Neuronal stem cell (in vitro differentiated cells): ENCODE measurements at places on chromosomes 11 and 22.

DNA sequence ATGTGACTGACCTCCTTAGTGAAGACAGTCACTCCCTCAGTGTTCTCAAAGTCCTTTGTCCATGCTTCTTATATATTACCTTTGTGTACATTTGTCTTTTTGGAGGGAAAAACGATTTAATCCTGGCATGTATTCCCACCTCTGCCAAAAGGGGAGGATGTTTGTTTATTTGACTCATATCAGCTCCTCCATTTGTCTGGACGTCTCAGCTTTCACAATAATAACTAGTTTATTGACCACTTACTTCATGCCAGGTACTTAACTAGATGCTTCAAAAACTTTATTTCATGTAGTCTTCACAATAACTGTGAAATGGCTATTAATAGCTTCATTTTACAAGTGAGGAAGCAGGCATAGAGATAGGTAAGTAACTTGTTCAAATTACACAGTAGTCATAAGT, 5.3 kb downstream of the TBCEL start:
- DNase-seq = no peak

GRCh38 chr11:19713196-19714021, 772 bp downstream of the NAV2 start:
- DNase-seq = no peak

GRCh38 chr11:17563231-17563646, 16.2 kb downstream of the OTOG start:
- no peak for DNase-seq

DNA sequence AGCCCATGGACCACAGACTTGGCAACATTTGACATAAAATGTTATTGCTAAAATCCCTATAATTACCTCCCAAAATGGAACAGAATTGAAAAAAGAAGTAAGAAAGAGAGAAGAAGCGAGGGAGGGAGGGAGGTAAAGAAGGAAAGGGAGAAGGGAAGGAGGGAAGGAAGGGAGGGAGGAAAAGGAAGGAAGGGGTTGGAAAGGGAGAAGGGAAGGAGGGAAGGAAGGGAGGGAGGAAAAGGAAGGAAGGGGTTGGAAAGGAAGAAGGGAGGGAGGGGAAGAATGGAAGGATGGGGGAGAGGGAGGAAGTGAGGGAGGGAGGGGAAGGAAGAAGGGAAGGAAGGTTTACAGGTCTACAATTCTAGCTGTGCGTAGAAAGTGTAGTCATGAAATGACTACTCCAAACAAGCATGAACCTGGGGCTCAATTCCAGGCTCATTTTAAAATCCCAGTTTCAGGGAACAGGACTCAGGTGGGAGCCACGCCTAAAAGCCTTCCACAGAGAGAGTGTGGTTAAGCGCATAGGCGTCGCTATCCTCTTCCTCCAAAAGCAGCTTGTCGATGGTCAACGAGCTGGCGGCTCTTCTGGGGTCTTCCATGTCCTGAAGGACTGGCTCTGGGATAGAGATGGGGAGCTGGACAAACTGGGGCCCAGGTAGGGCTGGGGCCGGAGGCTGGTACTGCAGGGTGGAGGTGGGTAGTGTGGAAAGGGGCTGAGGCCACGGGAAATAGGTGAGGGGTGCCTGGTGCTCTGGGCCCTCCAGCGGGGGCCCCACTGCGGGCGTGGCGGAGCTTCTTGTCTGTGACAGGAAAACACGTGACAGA, 25.1 kb downstream of the POU2AF1 start:
- no peak for DNase-seq

- DNase-seq = no peak
Observed at GRCh38 chr11:28017816-28018215, 90.1 kb downstream of the KIF18A start.

DNA sequence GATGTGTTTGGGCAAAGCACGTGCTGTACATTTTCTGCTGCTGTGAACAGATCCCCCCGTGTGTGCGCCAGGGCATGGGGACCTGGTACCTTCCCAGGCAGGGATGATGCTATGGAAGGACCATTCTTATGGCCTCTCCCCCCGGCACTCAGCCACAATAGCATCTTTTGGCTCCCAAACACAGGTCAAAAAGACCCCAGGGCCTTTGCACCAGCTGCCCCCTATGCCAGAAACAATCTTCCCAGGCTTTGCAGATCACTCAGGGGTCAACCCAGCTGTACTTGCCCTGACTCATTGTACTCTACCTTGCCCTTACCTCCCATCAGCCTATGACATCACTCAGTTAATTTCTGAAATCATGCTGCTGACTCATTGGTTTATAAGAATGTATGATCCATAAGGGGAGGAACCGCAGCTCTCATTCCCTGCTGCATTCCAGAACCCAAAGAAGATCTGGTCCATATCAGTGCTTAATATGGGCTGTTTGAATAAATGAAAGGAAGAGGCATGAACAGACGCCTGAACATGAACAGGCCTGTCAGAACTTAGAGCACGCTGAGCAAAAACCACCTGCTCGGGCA, 100.7 kb downstream of the CELSR1 start:
- DNase-seq = no peak

DNA sequence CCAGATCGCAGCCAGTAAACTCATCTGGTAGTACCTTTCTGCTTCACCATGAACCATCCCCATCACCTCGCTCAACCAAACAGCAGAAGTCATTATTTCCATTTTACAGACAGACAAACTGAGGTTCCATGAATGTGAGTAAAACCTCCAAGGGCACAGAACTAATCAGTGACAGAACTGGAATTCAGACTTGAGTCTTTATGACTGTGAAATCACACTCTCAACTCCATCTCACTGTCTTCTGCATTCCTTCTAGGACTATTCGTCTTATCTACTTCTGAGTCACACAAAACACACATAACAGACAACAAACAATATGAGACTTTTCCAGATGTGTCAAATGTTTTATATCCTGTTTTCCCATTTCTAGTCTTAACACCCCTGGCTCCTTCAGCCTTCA, 9.3 kb upstream of the NUP50 start:
- no peak for DNase-seq

DNA sequence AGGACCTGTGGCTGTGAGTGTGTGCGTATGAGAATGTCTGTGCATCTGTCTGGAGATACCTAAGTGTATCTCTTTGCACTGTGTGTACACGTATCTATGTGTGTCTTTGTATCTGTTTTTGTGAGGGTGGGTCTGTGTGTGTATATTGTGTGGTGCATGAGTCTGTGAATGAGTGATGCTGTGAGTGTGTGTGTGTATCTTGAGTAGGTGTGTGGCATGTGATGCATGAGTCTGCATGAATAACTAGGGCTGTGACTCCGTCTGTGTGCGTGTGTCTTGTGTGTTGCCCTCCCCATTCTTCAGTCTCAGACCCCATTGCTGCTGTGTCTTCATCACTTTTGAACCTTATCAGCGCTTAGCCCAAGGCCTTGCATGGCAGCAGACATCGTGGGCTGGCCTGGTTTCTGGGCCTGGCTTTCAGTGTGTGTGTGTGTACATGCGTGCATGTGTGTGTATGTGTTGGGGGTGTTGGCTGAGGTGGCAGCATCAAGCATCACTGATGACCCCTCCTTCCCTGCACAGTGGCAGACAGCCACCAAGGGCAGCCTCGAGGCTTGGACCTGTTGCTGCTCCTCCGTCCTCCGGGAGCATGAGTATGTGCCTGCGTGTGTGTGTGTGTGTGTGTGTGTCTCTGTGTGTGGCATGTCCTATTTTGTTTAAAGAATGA, 1.4 kb downstream of the SGSM1 start:
- no peak for DNase-seq

GRCh38 chr11:122717264-122717867, 61.8 kb downstream of the UBASH3B start:
- DNase-seq = no peak

DNA sequence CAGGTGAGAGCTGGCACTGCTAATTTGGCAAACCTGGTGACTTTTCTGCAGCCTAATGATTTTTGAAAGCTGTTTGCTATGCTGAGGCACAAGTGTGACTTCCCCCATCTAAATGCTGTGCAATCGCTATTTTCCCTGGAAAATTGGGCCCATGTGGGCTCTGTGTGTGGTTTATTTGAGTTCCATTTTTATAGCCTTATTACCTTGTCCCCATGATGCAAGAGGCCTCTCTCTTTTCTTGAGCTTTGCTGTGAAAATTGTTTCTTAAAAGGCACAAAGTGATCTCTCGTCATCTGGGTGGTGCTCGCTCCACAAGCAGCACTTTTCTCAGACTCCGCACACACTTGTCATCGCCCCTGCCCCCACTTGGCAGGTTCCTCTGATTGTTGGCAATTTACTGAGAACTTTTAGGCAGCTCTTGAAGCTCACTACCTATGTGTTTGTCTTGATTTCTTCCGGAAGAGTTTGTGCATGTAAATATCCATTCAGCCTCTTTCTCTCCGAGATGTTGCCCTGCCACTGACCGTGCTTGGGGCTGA, 24.9 kb downstream of the BMAL1 start:
- DNase-seq = no peak

DNA sequence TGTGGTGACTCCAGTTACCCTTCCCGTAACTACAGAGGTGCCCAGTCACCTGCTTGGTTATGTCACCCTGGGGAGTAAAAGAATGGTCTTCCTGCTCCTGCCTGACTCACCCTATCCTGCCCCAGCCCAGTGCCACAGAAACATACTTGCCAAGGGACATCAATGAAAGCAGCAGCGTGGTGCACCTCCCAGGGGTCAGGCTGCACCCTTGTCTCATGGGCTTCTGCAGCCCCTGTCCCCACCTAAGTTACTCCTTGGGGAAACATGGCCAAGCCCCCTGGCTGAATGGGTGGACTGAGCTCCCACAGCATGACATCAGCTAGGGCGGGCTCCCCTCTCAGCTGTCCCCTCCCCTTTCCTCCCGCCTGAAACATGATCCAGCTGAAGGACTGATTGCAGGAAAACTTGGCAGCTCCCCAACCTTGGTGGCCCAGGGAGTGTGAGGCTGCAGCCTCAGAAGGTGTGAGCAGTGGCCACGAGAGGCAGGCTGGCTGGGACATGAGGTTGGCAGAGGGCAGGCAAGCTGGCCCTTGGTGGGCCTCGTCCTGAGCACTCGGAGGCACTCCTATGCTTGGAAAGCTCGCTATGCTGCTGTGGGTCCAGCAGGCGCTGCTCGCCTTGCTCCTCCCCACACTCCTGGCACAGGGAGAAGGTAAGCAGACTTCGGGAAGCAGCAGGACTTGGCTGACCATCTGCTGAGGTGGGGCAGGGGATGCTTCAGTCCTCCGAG, at the start of gene HTR3A:
Gene HTR3A, plus strand, starts transcription at position 368 of the 730 bp plus-strand sequence. Its CDS starts 218 bp downstream, at position 586.
- peak; percentile 49 for DNase-seq

- peak; percentile 41 for DNase-seq
Observed at GRCh38 chr11:126194121-126194543, 17.3 kb downstream of the RPUSD4 start.

DNA sequence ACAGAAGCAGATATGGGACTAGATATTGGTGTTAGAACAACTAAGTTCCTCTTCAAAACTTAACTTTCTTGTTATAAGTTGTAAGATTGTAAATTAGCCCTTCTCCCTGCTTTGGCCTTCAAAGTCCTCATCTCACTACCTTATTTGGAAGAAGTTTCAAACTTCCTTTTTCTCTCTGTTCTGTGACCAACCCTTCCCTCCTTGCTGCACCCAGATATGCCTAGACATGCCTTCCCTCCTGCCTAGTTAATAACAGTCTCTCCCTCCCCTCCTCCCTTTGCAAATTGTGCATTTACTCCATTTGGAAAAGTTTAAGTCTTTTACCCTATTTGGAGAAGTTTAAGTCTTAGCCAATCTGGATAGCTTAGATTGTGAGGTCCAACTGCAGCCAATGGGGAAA, 4.9 kb downstream of the OR52K2 start:
- DNase-seq = no peak

- no peak for DNase-seq
Observed at GRCh38 chr22:28175730-28176492, 256.9 kb upstream of the PITPNB start.

GRCh38 chr11:132539590-132540368, 992.5 kb downstream of the OPCML start:
- no peak for DNase-seq

GRCh38 chr11:92511522-92512203, 287.0 kb downstream of the FAT3 start:
- DNase-seq = no peak

DNA sequence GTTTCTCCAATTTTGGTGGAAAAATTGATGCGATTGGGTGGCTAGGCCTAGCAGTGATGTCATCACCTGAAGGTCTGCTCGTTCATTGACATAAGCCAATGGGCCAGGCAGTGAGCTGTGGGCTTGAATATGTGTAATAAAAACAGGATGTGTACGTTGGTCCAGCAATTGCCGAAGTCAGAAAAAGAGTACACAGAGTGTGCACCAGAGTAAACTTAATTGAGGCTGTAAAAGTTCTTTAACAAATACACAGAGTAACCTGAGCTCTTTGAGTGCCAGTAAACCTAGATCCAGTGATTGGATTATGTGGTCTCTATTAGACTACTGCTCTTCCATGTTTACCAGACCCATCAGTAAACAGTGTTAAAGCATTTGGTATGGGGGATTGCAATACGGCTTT, 13.0 kb upstream of the GLYATL1 start:
- DNase-seq = no peak

DNA sequence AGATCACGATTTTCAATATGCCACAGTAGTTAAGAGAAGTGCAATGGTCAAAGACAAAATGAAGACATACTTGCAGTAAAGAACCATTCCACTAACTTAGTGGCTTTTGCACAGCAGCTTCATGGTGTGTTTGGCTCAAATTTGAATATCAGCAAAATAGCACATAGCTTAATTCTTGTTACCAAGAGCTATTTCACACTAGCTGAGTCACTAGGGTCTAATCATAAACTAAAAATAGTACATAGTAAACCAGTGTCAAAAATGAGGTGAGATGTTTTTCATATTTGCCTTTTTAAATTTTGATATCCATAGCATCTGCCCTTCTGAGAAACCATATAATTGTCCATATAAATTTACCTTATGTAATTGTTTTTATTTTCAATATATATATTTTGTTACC, 325.0 kb upstream of the LUZP2 start:
- no peak for DNase-seq

DNA sequence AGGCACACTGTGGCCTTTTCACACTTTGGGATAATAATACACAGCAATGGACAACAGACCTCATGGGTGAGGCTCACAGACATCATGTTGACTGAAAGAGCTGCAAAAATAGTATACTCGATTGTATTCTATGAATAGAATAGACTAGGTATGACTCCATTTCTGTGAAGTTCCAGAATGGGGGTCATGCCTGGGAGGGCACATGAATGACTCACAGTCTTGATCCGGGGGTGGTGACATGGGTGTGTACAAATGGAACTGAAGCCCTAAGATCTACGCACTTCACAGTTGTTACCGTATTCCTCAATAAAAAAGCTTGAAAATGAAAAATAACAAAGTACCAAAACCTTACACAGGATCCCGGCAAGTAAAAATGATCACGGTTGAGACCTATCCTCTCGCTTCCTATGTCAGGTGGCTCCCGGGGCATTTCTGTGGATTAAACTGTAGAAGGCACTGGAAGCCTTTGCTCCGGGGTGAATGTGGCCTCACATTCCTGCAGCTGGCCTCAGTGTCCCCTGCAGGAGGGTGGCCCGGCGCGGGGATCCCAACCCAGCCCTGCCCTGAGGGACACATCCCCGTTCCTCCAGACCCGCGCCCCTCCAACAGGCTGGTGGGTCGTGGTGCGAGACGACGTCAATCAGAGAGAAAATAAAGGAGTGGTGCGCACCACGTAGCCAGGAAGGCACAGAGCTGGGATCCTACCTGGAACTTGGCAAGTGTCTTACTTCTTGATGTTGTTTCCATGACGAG, 75.9 kb downstream of the NECTIN1 start:
- DNase-seq = no peak
